ENCODE measurements at places on chromosomes 5 and 9. TPM values are rescaled to one million over a fixed set of nuclear protein-coding genes. Genes with fewer than 3 reads are reported as not detected.

DNA sequence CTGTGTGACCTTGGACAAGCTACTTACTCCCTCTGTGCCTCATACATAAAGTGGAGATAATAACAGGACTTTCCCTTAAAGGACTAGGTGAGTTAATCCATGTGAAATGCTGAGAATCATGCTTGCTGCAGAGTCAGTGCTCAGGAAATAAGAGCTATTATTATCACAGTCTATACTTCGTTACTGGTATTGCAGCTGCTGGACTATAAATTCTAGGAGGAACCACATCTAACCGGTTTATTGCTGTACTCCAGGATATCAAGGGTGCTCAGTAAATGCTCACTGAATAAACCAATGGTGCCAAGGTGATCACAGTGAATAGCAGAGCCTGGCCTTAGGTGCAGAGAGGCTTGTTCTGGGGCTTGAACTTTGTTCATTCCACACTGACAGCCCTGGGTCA lies 69.3 kb downstream of the HSPA4 start:
- no peak for DNase-seq

GRCh38 chr9:134648701-134649530 lies 7.3 kb downstream of the COL5A1 start:
- DNase-seq = no peak

DNA sequence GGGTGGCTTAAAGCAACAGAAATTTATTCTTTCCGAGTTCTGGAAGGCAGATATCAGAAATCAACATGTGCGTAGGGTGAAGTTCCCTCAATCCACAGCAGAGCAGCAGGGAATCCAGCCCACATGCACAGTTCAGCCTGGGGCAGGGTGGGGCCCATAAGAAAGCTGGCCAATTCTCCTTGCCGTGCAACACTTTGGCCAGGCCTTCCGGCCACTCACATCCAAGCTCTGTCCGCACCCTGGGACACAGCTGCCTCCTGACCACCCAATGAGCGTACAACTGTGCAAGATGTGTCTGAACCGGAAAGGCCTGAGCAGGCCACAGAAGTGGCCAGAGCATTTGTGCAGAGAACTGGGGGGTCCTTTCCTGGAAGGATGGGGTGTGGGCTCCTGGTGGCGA lies 274.9 kb downstream of the GADD45G start:
- peak; percentile 27 for DNase-seq

PCDHGA10 gene
- total RNA-seq = 5.1 TPM

- DNase-seq = no peak
Measured at GRCh38 chr5:38650540-38650939, 94.1 kb upstream of the LIFR start.

DNA sequence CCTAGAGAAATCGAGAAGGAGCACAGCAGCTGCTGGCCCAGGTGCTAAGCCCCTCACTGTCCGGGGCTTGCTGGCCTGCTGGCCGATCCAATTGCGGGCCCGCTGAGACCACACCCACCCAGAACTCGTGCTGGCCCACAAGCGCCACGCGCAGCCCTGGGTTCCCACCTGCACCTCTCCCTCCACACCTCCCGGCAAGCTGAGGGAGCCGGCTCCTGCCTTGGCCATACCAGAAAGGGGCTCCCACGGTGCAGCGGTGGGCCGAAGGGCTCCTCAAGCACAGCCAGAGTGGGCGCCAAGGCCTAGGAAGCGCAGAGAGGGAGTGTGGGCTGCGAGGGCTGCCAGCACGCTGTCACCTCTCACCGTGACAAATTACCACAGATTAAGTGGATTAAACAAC lies 6.8 kb upstream of the BNC2 start:
- no peak for DNase-seq

- no peak for DNase-seq
Measured at GRCh38 chr5:178103612-178104011, 9.7 kb upstream of the N4BP3 start.

AJM1 gene
- 5.3 TPM for total RNA-seq

DNA sequence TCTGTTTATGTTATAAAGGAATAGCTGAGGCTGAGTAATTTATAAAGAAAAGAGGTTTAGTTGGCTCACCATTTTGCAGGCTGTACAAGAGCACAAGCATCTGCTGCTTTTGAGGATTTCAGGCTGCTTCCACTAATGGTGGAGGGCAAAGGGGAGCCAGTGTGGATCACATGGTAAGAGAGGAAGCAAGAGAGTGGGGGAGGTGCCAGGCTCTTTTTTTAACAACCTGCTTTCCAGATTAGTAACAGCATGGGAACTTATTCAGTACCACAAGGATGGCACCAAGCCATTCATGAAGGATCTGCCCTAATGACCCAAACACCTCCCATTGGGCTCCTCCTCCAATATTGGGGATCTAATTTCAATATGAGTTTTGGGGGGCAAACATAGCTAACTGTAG lies 40.4 kb downstream of the CCL28 start:
- no peak for DNase-seq

DNA sequence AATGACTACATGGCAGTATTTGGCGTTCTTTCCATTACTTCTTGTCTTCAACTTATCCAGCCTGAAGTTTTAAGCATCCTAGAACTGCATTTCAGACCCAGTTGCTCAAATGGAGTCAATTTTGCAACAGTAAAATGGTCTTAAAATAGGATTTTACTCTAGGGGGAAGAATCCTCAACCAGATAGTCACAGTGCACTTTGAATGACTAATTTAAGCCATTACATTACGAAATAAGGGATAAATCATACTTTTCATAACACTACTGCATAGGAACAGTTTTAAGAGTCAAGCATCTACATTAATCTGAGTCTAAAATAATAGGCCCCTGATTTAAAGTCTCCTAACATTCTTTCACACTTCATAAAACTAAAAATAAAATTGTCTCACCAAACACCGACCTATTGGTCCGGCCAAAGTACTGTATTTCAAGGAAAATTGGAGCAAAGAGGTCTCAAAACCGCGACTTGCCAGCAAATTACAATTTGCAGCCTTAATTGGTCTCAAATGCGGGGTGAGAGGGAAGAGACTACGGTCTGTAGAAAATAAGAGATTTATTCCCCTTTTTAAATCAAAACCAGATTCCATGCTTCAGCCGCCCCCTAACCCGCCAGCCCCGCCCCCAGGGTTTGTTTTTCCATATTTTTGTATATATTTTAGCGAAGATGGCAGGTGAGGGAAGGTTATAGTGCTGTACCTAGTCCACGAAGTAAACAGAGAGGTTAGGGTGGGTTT lies 1.2 kb upstream of the SMARCA2 start:
- no peak for DNase-seq

DNA sequence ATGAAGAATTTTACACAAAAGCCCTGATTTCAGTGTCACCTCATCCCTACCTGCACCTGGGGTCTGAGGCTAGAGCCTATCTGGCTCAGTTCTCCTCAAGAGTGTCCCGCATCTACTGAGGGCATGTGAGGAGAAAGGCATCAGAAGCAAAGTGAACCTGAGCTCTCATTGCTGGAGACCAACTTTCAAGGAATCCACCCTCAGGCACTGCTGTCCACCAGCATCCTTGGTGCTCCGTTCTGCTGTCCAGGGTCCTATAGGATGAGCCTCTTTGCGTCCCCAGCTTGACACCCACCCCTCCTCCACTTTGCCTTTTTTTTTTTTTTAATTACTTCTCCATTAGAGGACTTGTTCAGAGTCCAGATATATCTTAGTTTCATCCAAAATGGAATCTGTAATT lies 49.5 kb downstream of the CAMSAP1 start:
- no peak for DNase-seq

SLC45A2 gene
- 0.22 TPM for total RNA-seq

GRCh38 chr9:135751501-135751900 lies 49.5 kb downstream of the KCNT1 start:
- DNase-seq = no peak

GFI1B gene
- 0.28 TPM for total RNA-seq

PDE6A gene
- total RNA-seq = 0.03 TPM
